Thyroid gland (tissue), 4 donors: ENCODE measurements at places on chromosomes 16 and 17. TPM values are rescaled to one million over a fixed set of nuclear protein-coding genes. Genes with fewer than 3 reads are reported as not detected.

The FBXO39 gene
- 2.1 TPM for total RNA-seq

- peaks cover 20% of the 10 kb centered on the region for H3K4me1 ChIP-seq
- H3K27ac ChIP-seq = no peak overlapping the region
- H3K27me3 ChIP-seq = peaks cover 44% of the 10 kb centered on the region
- no peak overlapping the region for H3K4me3 ChIP-seq
- no peak for DNase-seq
- H3K36me3 ChIP-seq = no peaks in the 10 kb centered on the region
Measured at GRCh38 chr17:80477647-80478478, 1.5 kb upstream of the NPTX1 start.

GRCh38 chr16:68155425-68155824 is 70.3 kb downstream of the NFATC3 start:
- peaks cover 4% of the 10 kb centered on the region for H3K36me3 ChIP-seq
- no peaks in the 10 kb centered on the region for H3K27me3 ChIP-seq
- H3K27ac ChIP-seq = no peak overlapping the region

GRCh38 chr17:72967977-72968585 is 124.4 kb downstream of the SLC39A11 start:
- no peaks in the 10 kb centered on the region for H3K27me3 ChIP-seq
- no peaks in the 10 kb centered on the region for H3K36me3 ChIP-seq
- no peak overlapping the region for H3K4me3 ChIP-seq
- no peak for DNase-seq

- H3K4me1 ChIP-seq = peaks cover 83% of the 10 kb centered on the region
- H3K27ac ChIP-seq = peak within 1 kb of the TSS; percentile 83
- no peak within 1 kb of the TSS for H3K4me3 ChIP-seq
- H3K27me3 ChIP-seq = no peaks in the 10 kb centered on the region
- no peaks in the 10 kb centered on the region for H3K36me3 ChIP-seq
- DNase-seq = peak; percentile 22
Measured at GRCh38 chr17:79023886-79024771, at the start of gene C1QTNF1. Gene C1QTNF1 (plus strand): TSS chr17:79024169. CDS start chr17:79043969, 19,800 bp downstream.

GRCh38 chr17:42243493-42243982 is 32.7 kb downstream of the STAT5B start:
- no peak overlapping the region for H3K27ac ChIP-seq
- no peaks in the 10 kb centered on the region for H3K36me3 ChIP-seq
- no peaks in the 10 kb centered on the region for H3K27me3 ChIP-seq
- DNase-seq = no peak
- peaks cover 10% of the 10 kb centered on the region for H3K4me1 ChIP-seq

DNA sequence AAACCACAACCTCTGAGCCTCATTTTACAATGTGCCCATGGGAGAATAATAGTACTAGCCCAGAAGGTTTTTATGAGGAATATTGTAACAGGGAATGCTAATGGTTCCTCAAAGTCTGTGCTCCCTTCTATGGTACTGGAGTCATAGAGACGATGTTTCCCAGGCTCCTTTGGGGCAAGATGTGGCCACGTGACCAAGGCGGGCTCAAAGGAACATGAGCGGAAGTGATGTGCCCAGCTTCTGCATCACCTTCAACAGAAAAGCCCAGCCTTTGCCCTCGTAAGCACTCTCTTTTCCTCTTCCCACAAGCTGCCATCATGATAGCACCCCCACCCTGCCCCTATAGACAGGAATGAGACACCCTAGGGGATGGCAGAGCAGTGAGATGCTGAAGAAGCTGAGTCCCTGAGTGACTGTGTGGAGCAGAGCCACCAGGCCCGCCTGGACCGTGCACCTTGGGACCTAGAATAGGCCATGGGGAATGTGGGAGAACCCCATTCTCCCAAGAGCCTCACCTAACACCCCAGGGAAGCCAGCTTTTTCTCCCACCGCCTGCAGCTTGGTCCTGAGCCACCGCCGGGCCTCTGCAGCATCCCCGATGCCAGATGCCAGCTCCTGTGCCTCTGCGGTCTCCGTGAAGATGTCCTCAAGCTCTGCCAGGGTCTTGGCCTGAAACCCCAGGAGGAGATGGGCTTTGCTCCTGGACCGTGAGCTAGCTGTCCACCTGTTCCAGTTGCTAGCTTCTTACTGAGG is 22.2 kb upstream of the PIK3R6 start:
- H3K27ac ChIP-seq = no peak overlapping the region
- no peaks in the 10 kb centered on the region for H3K36me3 ChIP-seq
- H3K4me1 ChIP-seq = no peaks in the 10 kb centered on the region

- no peak overlapping the region for H3K27ac ChIP-seq
- no peak for DNase-seq
- H3K36me3 ChIP-seq = no peaks in the 10 kb centered on the region
- H3K27me3 ChIP-seq = no peaks in the 10 kb centered on the region
Measured at GRCh38 chr16:88655053-88655732, 4.3 kb upstream of the CYBA start.

GRCh38 chr16:46774743-46775177 is 26.6 kb upstream of the MYLK3 start:
- H3K27ac ChIP-seq = no peak overlapping the region
- no peak for DNase-seq
- no peaks in the 10 kb centered on the region for H3K36me3 ChIP-seq
- no peaks in the 10 kb centered on the region for H3K4me1 ChIP-seq

DNA sequence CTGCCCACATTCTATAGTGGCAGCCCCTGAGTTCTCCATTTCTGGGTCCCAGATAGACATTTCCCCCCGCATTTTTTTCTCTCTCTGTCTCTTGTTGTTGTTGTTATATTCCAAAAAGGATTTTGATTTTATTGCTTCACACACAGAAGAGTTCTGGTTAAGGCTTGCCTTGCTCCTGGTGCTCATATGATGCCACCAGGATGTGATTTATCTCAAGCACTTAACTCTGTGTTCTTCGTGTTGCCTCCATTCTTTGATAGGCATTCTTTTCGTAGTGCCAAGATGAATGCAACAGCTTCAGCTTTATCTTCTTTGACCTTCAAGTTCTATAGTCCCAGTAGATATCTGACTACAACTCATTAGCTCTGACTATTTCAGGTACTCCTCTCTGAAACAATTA is 9.1 kb downstream of the ITGA3 start:
- no peaks in the 10 kb centered on the region for H3K27me3 ChIP-seq
- peaks cover 18% of the 10 kb centered on the region for H3K36me3 ChIP-seq
- no peak for DNase-seq
- H3K4me1 ChIP-seq = peaks cover 52% of the 10 kb centered on the region

- no peaks in the 10 kb centered on the region for H3K27me3 ChIP-seq
- H3K4me1 ChIP-seq = peaks cover 18% of the 10 kb centered on the region
- H3K4me3 ChIP-seq = peak overlapping the region; percentile 91
Measured at GRCh38 chr17:60525328-60525684, 736 bp downstream of the APPBP2 start.

GRCh38 chr17:76107509-76107908 is 3.9 kb upstream of the EXOC7 start:
- H3K36me3 ChIP-seq = no peaks in the 10 kb centered on the region
- H3K27me3 ChIP-seq = no peaks in the 10 kb centered on the region
- H3K4me3 ChIP-seq = no peak overlapping the region
- H3K27ac ChIP-seq = no peak overlapping the region
